Activated CD4-positive, alpha-beta T cell treated with anti-CD3 and anti-CD28 coated beads for 36 hours (primary cell): ENCODE measurements at places on chromosomes 5 and 9. TPM values are rescaled to one million over a fixed set of nuclear protein-coding genes. Genes with fewer than 3 reads are reported as not detected.
A peak's percentile ranks its signal among the peaks of the same experiment; 100 is the strongest.

- H3K4me1 ChIP-seq: no peaks in the 10 kb centered on the region
- no peaks in the 10 kb centered on the region for H3K36me3 ChIP-seq
- no peak for DNase-seq
- no peak overlapping the region for H3K4me3 ChIP-seq
These were observed 174.0 kb downstream of the NR2F1-AS1 start for GRCh38 chr5:93406971-93407401.

- no peak overlapping the region for H3K4me3 ChIP-seq
- no peaks in the 10 kb centered on the region for H3K4me1 ChIP-seq
- H3K27ac ChIP-seq: no peak overlapping the region
- H3K36me3 ChIP-seq: no peaks in the 10 kb centered on the region
- DNase-seq: no peak
These were observed 25.3 kb upstream of the SLC1A3 start for GRCh38 chr5:36581070-36581469.

GRCh38 chr5:83392766-83393503, 78.6 kb upstream of the VCAN start:
- no peak overlapping the region for H3K27ac ChIP-seq
- H3K36me3 ChIP-seq: no peaks in the 10 kb centered on the region
- DNase-seq: no peak

- no peaks in the 10 kb centered on the region for H3K36me3 ChIP-seq
- H3K4me1 ChIP-seq: no peaks in the 10 kb centered on the region
- no peak for DNase-seq
- H3K4me3 ChIP-seq: no peak overlapping the region
These were observed 134.8 kb upstream of the MSX2 start for GRCh38 chr5:174589599-174589998.

DNA sequence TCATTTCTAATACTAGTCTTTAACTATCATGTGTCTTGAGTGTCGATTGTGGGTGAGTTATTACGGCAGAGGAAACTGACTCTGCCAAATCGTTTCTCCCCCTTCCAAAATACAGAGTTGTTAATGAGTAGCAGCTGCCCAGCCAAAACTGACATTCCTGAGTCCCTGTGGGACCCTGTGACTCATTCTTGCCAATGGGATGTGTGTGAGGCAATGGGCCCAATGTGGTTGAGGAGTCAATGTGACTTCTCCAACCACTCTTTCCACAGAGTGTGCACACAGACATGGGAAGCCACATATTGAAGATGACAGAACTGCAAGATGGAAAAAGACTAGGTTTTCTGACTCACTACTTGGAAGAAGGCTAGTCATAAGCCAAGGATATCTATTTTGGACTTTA, 434.7 kb downstream of the DTWD2 start:
- no peaks in the 10 kb centered on the region for H3K27me3 ChIP-seq
- H3K4me1 ChIP-seq: no peaks in the 10 kb centered on the region
- no peak overlapping the region for H3K27ac ChIP-seq
- no peak overlapping the region for H3K4me3 ChIP-seq
- DNase-seq: no peak

DNA sequence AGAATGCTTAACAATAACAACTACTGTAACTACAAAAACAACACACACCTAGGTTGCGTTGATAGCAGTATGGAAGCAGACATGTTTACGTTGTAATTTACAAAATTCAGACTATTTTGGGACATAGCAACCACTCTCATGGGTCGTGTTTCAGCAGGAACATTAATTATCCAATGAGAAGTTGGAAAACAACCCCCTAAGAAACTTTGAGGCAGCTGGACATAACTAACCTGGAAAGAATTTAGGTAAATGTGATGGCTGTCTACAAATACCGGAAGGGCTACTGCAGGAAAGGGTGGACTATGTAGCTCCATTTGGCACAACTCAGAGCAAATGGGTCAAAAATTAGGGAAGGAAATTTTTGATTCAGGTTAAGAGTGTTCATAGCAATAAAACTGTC, 409.3 kb downstream of the ADGRV1 start:
- no peaks in the 10 kb centered on the region for H3K36me3 ChIP-seq
- H3K27me3 ChIP-seq: peaks cover 38% of the 10 kb centered on the region
- DNase-seq: no peak

DNA sequence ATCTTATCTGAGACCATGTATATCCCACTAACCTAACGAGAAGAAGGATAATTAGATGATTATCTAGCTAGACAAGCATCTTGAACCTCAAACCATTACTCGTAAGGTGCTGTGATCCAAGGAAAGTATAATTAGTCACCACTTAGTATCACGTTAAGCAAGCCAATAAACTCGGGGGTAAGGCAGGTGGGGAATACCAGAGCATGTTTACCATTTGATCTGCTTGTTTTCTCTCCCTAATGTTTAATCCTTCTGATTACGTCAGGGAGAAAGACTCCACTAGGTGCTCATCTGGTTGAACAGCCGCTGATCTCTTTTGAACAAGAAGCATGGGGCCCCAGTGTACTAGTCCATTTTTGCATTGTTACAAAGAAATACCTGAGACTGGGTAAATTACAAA, 69.9 kb upstream of the SLC1A1 start:
- peaks cover 13% of the 10 kb centered on the region for H3K4me1 ChIP-seq
- H3K27ac ChIP-seq: no peak overlapping the region
- no peaks in the 10 kb centered on the region for H3K36me3 ChIP-seq
- DNase-seq: no peak

DNA sequence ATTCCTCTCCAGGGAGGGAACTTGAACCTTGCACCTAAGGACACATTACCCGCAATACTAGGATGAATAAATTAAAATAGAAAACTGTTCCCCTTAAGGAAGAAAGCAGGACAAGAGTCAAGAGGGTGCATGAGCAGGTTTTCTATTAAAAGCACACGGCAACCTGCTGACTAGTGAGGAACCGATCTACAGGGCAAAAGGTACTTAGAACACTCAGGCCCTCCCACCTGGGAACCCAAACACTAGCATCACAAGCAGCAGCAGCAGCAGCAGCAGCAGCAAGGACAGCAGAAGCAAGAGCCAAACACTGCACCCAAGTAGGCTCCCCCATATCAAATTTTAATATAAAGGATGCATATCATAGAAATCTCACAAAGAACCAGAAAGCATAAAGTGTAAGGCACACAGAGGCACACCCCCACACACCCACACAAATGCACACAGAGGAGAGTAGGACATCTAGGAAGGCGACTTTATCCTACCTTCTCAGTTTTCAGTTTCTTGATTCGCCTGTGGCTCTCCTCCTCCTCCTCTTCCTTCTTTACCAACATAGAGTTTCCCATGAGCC, 2.8 kb downstream of the ZNF608 start:
- no peak for DNase-seq
- H3K27ac ChIP-seq: no peak overlapping the region
- no peak overlapping the region for H3K4me3 ChIP-seq
- peaks cover 44% of the 10 kb centered on the region for H3K27me3 ChIP-seq

- no peak overlapping the region for H3K4me3 ChIP-seq
- H3K36me3 ChIP-seq: no peaks in the 10 kb centered on the region
- no peaks in the 10 kb centered on the region for H3K27me3 ChIP-seq
- no peaks in the 10 kb centered on the region for H3K4me1 ChIP-seq
These were observed 21.0 kb upstream of the PPP2CA start for GRCh38 chr5:134246771-134247427.

- no peak for DNase-seq
- peaks cover 9% of the 10 kb centered on the region for H3K4me1 ChIP-seq
- peaks cover 53% of the 10 kb centered on the region for H3K36me3 ChIP-seq
- no peaks in the 10 kb centered on the region for H3K27me3 ChIP-seq
These were observed 154.5 kb downstream of the CWC27 start for GRCh38 chr5:64923151-64923685.

- H3K27me3 ChIP-seq: no peaks in the 10 kb centered on the region
- H3K27ac ChIP-seq: no peak overlapping the region
- no peak overlapping the region for H3K4me3 ChIP-seq
- H3K36me3 ChIP-seq: peaks cover 6% of the 10 kb centered on the region
These were observed 22.5 kb downstream of the PCSK5 start for GRCh38 chr9:75912951-75913350.

DNA sequence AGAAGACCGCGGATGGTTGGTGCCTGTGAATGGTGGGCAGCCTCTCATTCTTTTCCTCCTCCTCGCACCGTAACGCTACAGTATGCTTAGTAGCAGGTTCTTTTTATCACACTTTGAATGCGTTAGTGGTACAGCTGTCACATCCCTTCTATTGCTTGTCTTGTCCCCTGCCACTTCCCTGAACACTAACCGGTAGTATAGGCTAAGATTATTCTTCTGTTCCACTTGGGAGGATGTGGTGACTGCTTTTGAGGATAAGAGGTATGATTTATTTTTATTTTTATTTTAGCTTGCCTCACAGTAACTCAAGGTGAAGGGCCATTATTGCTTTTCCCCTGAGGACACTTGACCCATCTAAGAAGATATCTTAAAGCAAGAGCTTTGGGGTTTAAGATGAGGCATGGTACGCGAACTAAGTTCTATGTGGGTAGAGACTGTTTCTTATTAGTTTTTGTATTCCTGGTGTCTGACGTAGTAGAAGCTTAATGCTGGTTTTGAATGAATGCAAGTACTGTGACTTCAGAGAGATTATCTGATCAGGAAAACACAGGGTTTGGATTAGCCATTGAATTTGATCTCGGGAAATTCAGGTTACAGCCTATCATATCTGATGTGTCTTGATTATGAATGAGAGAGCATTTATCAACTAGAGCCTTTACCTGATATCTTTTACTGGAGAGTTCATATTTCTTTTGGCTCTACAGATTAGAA, 951 bp downstream of the UNC13B start:
- no peaks in the 10 kb centered on the region for H3K36me3 ChIP-seq
- no peak for DNase-seq
- peak overlapping the region; percentile 84 for H3K4me3 ChIP-seq
- H3K27me3 ChIP-seq: no peaks in the 10 kb centered on the region
- peaks cover 22% of the 10 kb centered on the region for H3K4me1 ChIP-seq

GRCh38 chr5:68932830-68933434, 160.9 kb upstream of the SLC30A5 start:
- H3K36me3 ChIP-seq: peaks cover 3% of the 10 kb centered on the region
- H3K27me3 ChIP-seq: no peaks in the 10 kb centered on the region
- no peak overlapping the region for H3K4me3 ChIP-seq
- peak; percentile 37 for DNase-seq
- H3K4me1 ChIP-seq: no peaks in the 10 kb centered on the region

DNA sequence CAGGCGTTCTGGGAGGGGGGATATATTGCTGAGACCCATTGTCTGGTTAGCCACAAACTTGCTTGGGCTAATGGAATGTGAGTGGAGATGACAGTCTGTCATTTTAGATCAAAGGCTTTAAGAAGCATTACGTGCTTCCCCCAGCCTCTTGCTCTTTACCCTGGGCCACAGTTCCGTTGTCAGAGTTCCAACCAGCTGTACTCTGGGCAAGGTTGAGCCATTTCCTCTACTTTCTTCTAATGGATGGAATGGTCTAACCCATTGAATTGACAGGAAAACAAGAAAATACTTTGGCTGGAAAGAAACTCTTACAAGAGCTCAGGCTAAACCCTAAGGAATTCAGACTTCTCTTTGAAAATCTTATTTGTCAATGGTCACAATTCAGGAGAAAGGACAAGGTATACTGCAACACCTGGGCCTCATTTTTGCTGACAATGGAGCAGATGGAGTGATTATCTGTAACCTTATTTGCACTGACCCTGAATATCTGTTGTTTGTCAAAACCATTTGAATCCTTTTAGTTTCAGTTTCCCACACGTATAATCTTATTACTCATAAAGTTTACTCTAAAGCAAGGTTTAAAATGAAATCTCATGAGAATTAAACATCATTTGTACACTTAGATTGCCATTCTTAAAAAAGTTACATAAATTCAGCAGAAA, 231.4 kb downstream of the PDE4D start:
- no peaks in the 10 kb centered on the region for H3K36me3 ChIP-seq
- DNase-seq: no peak
- H3K27me3 ChIP-seq: no peaks in the 10 kb centered on the region
- no peak overlapping the region for H3K4me3 ChIP-seq
- H3K27ac ChIP-seq: no peak overlapping the region
- peaks cover 11% of the 10 kb centered on the region for H3K4me1 ChIP-seq

DNA sequence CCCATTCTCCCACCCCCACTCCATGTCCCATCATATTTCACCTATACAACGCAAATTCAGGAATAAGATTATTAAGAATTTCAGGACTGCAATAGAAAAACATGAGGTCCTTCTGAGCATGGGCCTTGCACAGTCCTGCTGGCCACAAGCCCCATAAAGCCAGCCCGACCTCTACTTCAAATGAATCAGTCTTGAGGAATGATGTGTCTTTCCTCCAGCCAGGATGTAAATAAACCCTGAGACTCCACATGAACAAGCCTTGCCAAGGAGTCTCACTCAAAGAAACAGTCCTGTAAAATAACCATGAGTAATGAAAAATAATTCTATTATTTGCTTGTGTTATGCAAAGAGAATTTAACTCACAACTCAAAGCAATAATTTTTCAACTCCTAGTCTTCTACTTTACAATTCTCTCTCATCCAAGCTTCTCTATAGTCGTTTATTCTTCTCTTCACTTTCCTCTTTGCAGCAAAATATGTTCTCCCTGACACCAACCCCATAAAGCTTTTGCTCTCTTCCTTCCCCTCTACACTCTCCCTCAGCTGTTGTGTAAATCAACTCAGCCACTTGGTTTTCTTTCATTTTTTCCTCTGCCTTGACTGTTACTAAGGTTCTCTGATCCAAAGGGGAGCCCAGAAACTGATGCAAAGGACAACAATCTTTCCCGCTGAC, 140.1 kb upstream of the MOCS2 start:
- H3K27ac ChIP-seq: no peak overlapping the region
- peaks cover 2% of the 10 kb centered on the region for H3K4me1 ChIP-seq
- H3K4me3 ChIP-seq: no peak overlapping the region
- peaks cover 4% of the 10 kb centered on the region for H3K27me3 ChIP-seq
- H3K36me3 ChIP-seq: no peaks in the 10 kb centered on the region
- no peak for DNase-seq

GRCh38 chr9:75265525-75265972, 177.2 kb downstream of the OSTF1 start:
- H3K4me3 ChIP-seq: no peak overlapping the region
- no peaks in the 10 kb centered on the region for H3K36me3 ChIP-seq
- H3K27me3 ChIP-seq: no peaks in the 10 kb centered on the region
- no peak overlapping the region for H3K27ac ChIP-seq

DNA sequence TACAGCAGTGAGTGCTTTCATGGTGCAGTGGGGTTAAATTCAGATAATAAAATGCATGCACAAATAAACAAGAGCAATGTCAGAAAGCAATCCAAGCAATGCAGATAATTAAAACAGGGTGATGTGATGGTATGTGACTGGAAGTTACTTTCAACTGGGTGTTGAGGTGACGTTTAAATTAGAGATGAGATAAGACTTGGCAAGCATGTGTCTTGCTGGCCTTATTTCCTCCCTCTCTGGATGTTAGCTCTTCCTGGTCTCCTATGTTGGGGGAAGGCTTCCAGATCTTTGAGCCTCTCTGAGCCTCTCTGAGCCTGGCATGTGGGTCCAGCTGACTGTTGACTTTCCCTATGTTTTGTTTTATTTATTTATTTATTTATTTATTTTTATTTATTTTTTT, 54.4 kb downstream of the DOCK2 start:
- H3K27me3 ChIP-seq: no peaks in the 10 kb centered on the region
- H3K36me3 ChIP-seq: peaks cover 52% of the 10 kb centered on the region
- peaks cover 2% of the 10 kb centered on the region for H3K4me1 ChIP-seq
- no peak overlapping the region for H3K4me3 ChIP-seq

- peaks cover 5% of the 10 kb centered on the region for H3K4me1 ChIP-seq
- H3K36me3 ChIP-seq: no peaks in the 10 kb centered on the region
- no peaks in the 10 kb centered on the region for H3K27me3 ChIP-seq
- no peak overlapping the region for H3K27ac ChIP-seq
These were observed 35.4 kb upstream of the GNPDA1 start for GRCh38 chr5:142048272-142048671.

JAKMIP2 gene
- total RNA-seq: 3.9 TPM

IFNB1 gene
- 2.2 TPM for total RNA-seq

LCN9 gene
- total RNA-seq: not detected

TAF11L14 gene
- total RNA-seq: not detected

NXNL2 gene
- not detected for total RNA-seq

NMUR2 gene
- total RNA-seq: not detected

CDX1 gene
- total RNA-seq: not detected

ANKRD33B gene
- 4.6 TPM for total RNA-seq

CD72 gene
- 8.7 TPM for total RNA-seq
